ENCODE measurements at places on chromosomes 13 and 19. TPM values are rescaled to one million over a fixed set of nuclear protein-coding genes. Genes with fewer than 3 reads are reported as not detected.

The OXGR1 gene
- not detected for total RNA-seq

The KLK15 gene
- total RNA-seq, result not detected

The CILP2 gene
- total RNA-seq, result 0.24 TPM

The TINCR gene
- total RNA-seq, result 14.9 TPM

The LILRA5 gene
- total RNA-seq, result not detected

The KLK8 gene
- total RNA-seq, result 8.3 TPM

Data from tracheal epithelial cell (primary cell).